ENCODE measurements at places on chromosomes 16 and 17.

- DNase-seq = no peak
Measured at GRCh38 chr17:29862951-29863350, 67.1 kb downstream of the SSH2 start.

- DNase-seq = no peak
Measured at GRCh38 chr17:50217591-50217990, 16.2 kb upstream of the COL1A1 start.

DNA sequence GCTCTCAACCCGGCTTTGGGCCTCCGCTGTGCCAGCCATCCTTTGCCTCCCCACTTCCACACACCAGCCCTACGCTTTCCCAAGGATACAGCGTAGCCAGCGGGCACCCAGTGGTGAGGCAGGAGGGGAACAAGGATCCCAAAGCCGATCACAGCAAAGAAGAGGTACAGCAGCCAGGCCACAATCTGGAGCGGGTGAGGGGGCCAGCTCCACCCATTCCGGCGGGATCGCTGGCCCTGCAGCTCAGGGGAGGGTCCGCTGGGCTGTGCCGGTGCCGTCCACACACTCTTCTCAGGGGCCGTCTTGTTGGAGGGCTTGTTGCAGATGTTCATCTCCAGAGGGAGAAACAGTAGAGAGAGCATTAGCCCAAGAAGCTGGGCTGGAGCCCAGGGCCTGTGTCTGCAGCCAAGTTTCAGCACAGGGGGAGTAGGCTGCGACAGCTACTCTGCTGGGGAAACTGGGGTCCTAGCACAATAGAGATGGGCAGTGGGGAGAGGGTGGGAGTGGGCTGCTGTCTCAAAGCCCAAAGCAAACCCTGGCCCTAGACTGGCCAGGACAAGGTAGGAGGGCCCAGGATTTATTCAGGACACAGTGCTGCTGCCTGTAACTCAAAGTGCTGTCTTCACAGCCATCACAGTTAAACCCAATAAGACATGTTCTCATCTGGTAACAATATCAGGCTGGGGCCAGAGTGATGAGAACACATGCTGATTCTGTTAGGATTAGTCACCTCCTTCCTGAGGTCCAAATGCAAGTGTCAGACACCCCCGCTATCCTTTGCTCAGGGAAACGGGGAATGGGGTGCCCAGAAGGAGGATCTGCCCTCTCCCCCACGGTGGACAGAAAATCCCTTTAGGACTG lies 9.9 kb downstream of the ZDHHC1 start:
- no peak for DNase-seq

- DNase-seq = no peak
Measured at GRCh38 chr17:80666867-80667266, 122.2 kb downstream of the RPTOR start.

- no peak for DNase-seq
Measured at GRCh38 chr17:70905796-70906195, 736.5 kb downstream of the KCNJ2 start.

- DNase-seq = no peak
Measured at GRCh38 chr16:50607447-50607846, 59.3 kb downstream of the NKD1 start.

GRCh38 chr16:53528797-53529196 lies 25.8 kb upstream of the AKTIP start:
- DNase-seq = no peak

DNA sequence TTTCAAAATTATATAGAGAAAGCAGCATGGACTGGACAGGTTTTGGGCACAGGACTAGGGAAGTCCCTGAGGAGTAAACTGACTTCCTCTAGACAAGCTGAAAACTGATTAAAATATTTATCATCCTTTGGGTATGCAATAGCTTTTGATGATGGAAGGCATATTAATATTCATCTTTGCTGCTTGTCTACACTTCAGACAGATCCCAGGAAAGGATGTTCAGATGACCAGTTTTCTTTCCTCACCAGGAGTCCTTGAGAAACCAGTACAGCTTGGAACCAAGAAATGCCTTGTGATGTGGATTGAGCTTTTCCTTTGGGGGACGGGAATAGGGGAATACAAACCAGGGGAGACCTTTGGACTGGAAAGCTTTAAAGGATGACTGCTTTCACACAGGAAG lies 195.5 kb downstream of the FTO start:
- DNase-seq = no peak

DNA sequence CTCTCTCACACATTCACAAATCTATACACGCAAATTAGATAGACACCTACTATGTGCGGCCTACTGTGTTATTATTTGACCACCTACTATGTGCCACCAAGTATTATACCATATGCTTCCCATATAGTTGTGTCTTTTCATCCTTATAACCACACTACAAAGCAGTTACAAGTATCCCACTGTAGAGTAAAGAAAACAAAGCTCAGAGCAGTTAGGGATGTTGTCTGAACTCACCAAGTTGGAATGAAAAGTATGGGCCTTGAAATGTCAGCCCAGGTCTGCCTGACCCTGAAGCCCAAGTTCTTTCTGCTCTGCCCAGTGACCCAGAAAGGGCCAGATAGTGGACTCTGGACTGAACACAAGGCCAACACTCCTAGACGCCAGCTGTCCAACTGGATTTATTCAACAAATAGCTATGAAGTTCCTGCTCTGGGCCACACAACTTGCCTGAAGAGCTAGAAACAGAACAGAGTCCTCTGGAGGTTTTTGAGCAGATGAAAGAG lies 8.5 kb downstream of the KRT37 start:
- DNase-seq = no peak

GRCh38 chr17:39212841-39213480 lies 12.8 kb downstream of the STAC2 start:
- no peak for DNase-seq

DNA sequence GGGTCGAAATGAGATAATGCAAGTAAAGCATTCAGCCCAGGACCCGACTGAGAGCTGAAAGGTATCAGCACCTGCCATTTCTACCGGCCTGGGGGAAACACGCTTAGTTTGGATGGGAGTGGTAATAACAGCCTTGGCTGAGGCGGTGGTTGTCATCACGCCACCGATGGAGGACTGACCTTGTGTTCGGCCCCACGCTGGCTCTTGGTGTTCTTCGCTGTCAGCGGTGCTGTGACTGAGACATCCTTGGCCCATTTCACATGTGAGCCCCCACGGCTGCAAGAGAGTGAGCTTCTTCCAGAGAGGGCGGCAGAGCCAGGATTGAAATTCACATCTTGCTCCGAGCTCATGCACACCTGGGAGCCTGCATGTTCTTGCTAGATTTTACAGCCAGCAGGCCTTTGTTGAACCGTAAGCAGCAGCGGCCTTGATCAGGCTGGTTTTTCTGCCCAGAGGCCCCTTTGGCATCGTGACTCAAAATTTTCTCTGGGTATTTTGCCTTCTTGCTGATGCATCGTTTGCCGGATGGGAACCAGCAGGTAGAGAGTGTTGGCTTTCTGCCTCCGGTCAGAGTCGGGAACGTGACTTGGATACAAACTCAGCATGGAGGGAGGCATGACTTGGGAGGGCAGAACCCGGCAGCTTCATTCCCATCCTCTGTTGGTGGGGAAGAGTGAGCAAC lies 341.5 kb downstream of the SNX29 start:
- no peak for DNase-seq

DNA sequence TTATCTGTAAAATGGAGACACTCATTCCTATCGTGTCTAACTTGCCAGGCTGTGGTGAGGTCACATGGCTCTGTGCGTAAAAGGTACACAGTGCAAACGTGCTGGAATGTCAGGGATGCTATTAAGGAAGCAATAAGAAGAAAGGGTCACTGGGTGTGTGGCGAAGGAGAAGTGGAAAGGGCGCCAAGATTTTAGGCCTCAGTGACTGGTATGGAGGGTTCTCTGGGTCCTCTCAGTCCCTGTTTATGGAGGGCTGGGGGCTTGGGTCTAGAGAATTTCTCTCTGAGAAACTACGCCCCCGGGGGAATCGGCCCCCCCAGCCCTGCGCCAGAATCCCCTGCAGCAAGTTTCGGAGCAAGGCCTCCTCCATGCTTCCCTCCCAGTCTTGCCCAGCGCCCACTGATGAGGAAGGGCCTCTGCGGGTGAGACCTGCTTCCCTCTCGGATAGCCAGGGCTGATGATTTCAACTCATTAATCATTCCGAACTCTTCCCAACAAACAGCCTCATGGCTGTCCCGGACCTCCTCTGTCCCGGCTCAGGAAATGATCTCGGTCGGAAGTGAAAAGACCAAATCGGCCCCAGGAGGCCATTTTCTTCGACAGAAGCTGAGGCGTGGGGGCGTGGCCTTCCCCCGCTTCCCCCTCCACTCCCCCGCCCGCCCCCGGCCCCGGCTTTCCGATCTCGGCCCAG lies 1.2 kb upstream of the HEXIM1 start:
- no peak for DNase-seq

- no peak for DNase-seq
Measured at GRCh38 chr16:85037050-85037410, 9.4 kb downstream of the KIAA0513 start.

- no peak for DNase-seq
Measured at GRCh38 chr16:79369796-79370195, 230.7 kb downstream of the MAF start.

GRCh38 chr17:8700546-8700945 lies 44.1 kb downstream of the CCDC42 start:
- DNase-seq = no peak

DNA sequence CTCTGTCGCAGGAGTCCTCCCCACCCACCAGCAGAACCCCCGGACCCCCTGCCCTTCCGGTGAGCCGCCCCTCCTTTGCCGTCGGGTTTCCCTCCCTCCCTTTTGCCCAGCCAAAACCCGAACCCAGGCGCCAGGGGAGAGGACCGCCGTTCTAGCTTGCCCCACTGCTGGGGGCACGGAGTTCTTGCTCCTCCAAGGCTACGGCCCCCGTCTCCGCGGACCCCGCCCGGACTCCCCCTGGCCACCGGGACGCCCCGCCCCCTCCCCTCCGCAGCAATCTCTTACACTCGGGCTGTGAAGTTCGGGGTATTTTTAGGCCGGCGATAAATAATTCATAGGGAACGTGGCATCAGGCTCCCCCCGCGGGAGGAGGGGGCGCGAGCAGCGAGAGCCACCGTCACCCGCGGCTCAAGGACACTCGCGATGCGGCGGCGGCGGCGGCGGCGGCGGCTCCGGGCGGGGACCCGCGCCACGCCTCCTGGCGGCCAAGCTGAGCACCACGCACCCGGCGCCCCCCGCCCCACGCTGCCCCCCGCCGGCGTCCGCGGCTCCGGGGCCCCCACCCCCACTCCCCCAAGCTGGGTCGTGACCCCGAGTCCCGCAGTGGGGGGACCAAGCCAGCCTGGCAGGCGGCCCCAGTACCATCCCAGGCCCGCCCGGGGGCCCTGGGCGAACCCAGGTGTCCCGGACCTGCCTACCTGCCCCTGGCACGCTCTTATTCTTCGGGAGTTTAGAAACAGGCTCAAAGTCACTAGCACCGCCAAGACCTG lies at the start of gene GRIN2C:
Gene GRIN2C (minus strand): TSS at position 427 of the 770 bp plus-strand sequence. CDS start 4,793 bp downstream, outside the sequence.
- DNase-seq = peak; percentile 25

- DNase-seq = no peak
Measured at GRCh38 chr17:8821446-8822105, 22.4 kb upstream of the MFSD6L start.

- no peak for DNase-seq
Measured at GRCh38 chr17:30961209-30962188, 9.3 kb upstream of the RNF135 start.

- no peak for DNase-seq
Measured at GRCh38 chr17:2237950-2238349, 65.6 kb downstream of the SMG6 start.

DNA sequence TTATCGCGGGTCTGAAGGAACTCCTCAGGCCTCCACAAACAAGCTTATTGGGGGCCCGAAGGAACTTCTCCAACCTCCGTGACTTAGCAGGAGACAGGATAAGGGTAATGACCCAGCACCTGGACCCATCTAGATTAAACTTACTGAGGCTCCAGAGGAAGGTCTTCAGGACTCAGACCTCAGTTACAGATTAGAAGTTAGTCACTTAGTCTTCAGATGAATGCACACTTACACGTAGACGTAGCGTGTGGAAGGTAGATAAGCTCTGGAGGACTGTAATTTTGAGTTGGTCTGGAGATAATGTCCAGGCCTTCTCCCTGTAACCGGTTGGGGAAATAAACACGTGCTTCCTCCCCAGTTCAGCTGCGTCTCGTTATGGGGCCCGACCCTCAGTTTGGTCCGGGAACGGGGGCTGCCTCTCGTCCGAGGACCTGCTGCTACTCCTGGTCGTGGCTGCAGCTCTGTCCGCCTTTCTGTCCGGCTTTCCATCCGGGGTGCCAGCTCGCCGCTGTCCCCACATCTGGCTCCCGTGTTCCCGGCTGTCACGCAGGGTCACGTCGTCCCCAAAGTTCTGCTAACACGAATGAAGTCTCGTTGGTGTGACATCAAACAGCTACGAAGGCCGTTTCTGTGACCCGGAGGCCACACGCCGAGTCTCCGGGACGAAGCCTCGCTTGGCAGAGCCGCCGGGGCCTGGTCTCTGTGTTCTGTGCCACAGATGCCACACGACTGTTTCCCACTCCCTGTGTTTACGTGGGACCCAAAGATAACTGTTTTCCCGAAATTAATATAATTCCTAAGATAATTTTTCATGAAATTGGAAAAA lies 11.8 kb upstream of the SECTM1 start:
- no peak for DNase-seq

GRCh38 chr16:1357906-1358566 lies 6.3 kb downstream of the GNPTG start:
- no peak for DNase-seq

DNA sequence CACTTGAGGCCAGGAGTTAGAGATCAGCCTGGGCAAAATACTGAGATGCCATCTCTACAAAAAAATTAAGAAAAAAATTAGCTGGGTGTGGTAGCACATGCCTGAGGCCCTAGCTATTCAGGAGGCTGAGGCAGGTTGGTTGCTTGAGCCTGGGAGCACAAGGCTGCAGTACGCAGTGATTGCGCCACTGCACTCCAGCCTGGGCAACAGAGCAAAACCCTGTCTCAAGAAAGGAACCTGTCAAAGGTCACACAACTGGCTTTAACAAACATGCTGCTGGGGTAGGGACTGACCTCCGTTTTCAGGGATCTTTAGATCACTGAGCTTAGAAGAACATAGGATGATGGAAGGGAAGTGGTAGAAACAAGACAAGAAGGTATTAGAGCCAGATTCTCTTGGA lies 95.0 kb downstream of the IRX3 start:
- no peak for DNase-seq

DNA sequence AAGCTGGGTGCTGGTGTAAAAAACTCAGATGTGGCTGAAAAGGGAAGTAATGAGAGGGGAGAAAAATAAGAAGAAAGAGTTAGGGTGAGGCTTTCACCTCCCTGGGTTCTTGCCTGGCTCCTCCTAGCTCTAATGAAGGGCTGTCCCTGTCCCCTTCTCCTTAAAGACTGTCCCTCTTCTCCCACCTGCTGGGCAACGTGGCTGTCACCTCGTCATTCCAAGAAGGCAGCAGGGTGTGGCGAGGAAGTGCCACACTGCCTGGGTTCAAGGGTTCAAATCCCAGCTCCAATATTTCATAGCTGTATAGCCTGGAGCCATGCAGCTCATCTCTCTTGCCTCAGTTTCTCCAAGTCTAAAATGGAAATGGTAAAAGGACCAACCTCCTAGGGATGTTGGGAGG lies 122.5 kb upstream of the CACNG5 start:
- DNase-seq = no peak

DNA sequence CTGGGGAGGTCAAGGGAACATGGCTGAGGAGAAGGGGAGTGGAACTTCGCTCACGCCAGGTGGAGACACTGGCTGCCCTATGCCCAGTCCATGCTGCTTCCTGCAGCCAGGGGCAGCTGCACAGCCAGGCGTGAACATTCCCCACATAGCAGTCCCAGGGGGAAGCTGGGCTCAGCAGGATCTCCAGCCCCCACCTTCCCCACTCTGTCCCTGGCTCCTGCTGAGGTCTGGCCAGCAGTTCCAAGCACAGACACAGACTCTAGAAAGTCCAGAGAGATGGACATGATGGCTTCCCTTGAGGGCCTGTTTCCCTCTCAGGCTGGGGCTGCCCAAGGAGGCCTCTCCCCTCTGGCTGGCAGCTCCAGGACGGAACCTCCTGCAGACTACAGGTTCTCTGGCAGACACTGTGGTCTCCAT lies 9.3 kb downstream of the JUP start:
- DNase-seq = no peak

Data from T-helper 17 cell (primary cell).